ENCODE measurements at places on chromosomes 16 and 17.

- DNase-seq: no peak
These were observed 436.8 kb downstream of the CA10 start for GRCh38 chr17:51721730-51722129.

DNA sequence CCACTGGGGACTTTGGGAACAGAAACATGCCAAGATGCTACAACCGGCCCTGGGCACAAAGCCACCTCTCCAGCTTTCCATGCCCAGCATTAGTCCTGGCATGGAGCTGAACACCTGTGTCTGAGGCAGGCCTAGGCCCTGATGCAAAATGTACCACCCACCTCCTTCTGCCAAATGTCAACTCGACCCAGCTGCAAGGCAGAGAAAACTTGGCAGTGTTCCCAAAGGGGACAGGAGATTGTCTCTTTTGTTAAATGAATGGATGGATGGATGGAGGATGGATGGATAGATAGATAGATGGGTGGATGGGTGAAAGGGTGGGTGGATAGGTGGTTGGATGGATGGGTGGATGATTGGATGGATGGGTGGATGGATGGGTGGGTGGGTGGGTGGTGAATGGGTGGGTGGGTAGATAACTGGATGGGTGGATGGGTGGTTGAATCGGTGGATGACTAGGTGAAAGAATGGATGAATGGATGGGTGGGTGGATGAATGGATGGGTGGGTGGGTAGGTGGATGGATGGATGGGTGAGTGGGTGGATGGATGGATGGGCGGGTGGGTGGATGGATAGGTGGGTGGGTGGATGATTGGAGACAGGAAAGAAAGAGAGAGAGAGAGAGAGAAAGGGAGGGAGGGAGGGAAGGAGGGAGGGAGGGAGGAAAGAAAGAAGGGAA is 73.4 kb upstream of the TNRC6C start:
- DNase-seq: no peak

DNA sequence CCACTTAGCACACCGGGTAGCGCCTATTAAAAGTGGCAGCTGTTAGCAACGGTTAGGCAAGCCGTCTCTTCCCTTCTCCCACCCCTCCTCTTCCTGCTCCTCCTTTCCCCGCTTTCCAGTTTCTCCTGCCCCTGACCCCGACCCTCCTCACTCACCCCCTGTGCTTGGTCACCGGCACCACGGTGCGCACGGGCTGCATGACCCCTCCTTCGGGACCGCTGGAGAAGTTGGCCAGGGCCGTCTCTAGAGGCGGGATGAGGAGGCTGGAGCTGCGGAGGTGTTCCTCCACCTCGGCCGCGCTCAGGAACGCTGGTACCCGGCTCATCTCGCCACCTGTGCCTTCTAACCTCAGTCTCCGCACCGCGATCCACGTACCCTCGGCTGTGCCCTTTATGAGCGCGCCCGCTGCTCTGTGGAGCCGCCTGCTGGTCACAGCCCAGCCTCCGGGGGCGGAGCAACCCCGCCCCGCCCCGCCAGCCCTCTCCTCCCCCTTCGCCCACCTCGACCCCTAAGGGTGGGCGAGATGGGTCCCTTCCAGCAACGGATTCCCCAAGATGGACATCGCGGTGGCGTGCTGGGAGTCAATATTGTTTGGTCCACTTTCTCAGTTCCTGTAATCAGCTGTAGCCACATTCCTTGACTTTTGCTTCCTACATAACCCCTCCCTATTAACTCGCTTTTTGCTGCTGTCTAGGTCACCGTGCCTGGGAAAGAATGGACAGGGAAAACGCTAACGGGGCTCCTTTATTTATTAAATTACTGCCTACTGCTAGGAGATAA is at the start of gene CRYM:
Gene CRYM, minus strand, starts transcription at position 364 of the 780 bp plus-strand sequence. Its CDS starts 39 bp downstream, at position 325.
- peak; percentile 30 for DNase-seq

DNA sequence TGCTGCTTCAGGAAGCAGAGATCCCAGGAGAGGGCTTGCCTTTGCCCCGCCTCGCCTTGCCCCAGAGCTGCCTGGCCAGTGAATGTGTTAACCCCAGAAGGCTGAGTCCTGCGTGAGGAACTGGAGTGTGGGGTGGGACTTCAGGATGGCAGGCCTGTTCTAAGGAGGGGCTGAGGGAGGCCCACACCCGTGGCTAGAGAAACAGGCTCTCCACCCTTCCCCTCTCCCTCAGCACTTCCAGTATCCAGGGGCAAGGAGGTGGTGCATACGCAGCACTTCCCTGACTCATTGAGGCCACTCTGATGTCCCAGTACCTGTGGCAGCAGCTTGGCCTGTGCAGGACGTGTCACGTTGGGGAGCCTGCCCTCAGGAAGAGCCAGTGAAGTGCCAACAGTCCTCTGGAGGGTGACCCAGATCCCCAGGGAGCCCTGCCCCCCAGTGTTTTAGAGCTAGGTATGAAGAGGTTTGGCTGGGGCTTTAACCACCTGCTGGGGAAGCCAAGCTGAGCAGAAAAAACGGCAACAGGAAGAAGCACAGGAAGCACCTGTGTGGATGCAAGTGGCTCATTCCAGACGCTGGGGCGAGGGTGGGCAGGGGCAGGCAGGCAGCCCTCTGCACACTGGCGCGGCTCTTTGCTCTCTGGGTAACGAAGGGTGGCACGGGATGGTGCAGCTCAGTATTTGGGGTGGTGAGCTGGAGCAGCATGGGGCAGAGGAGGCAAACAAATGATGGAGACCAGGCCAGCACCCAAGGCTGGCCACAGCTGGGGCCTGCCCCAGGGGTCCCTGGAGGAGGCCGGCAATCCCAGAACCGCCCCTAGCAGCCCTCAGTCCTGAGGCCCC is 14.7 kb upstream of the CTCF start:
- DNase-seq: no peak

DNA sequence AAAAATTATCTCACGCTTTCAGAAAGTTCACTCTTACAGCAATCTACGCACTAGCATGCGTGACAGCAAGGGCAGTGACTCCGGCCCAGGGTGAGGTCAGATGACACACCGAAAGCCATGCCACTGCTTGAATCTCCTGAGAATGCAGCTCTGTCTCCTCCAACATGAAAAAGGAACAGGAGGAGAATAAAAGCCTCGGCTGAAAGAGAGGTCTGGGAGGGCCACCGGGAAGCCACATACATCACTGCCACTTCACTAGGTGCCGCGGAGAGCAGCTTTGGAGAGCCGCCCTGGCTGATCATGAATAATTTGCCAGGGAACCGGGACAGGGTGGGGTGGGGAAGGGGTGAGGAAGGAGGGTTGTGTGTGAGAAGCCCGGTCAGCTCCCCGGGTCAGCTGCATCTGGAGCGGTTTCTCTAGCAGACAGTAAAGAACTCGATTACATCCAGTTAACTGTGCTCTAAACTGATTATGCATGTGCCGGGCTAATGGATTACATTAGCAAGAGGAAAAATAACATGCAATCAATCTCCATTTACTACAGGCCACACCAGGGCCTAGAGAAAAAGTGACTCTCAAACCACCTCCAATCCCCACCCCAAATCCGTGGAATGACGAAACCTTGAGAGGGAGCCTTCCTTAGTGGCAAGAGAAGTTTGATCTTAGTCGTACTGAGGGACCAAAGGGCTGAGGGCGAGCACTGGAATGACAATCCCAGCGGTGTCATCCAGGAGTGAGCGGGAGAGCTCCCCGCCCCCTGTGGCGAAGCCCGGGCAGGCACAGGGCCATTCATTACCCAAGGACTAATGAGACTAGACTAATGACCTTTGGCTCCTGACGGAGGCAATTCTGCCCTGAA is 100.3 kb downstream of the ZFHX3 start:
- DNase-seq: no peak
